Activated CD4-positive, alpha-beta T cell treated with anti-CD3 and anti-CD28 coated beads, Interleukin-2, Interleukin-4, amounts not matched to agents 100 ng/mL and 50 ng/mL, durations not matched to agents 16 hours and 8 hours (primary cell): ENCODE measurements at places on chromosomes 2 and 18.

GRCh38 chr2:124325667-124326440 lies 300.8 kb downstream of the CNTNAP5 start:
- DNase-seq = no peak

GRCh38 chr2:192072261-192072660 lies 122.5 kb downstream of the TMEFF2 start:
- no peak for DNase-seq

GRCh38 chr18:65751155-65752085 lies 608 bp downstream of the CDH7 start:
- DNase-seq = no peak

- DNase-seq = no peak
Observed at GRCh38 chr18:5622905-5623304, 79.1 kb upstream of the EPB41L3 start.

DNA sequence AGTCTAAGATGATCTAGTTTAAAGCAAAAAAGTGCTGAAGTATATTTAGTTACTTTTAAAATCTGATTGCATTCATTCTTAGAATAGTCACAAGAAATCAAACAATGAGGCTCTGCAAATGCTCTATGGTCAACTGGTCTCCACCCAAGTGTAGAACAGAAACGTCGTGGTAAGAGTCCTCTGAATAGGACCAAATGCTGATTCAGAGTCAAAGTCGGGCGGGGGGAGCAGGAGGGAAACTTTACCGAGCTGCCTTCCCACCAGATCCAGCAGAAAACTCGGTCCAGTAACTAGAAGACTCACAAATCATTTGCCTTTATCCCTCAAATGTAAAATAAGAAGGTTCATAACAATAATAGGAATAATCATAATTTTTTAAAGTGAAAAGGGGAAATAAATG lies 46.2 kb upstream of the PXDN start:
- DNase-seq = no peak

DNA sequence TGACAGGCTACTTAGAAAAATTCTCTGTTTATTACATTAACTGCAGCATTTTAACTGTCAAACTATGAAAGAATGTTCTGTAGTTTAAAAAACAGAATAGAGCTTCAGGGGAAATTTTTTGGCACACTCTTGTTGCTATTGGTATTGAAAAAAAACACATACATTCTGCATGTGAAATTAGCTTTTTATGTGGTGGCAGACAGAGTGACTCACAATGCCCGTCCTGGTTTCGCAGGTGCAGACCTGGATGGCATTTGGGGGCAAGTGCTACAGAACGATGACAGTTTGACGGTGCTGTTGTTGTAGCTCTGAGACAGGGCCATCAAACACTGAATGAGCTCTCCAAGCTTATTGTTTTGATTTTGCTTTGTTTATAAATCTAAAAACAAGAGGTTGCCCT lies 105.0 kb upstream of the MAP3K20 start:
- peak; percentile 43 for DNase-seq

GRCh38 chr2:129189617-129190319 lies 789.7 kb upstream of the RAB6C start:
- no peak for DNase-seq

GRCh38 chr2:8886202-8886518 lies 48.7 kb upstream of the KIDINS220 start:
- no peak for DNase-seq

- no peak for DNase-seq
Observed at GRCh38 chr2:168369031-168369430, 87.0 kb upstream of the CERS6 start.

GRCh38 chr2:199602271-199602895 lies 144.6 kb upstream of the SATB2 start:
- DNase-seq = no peak

DNA sequence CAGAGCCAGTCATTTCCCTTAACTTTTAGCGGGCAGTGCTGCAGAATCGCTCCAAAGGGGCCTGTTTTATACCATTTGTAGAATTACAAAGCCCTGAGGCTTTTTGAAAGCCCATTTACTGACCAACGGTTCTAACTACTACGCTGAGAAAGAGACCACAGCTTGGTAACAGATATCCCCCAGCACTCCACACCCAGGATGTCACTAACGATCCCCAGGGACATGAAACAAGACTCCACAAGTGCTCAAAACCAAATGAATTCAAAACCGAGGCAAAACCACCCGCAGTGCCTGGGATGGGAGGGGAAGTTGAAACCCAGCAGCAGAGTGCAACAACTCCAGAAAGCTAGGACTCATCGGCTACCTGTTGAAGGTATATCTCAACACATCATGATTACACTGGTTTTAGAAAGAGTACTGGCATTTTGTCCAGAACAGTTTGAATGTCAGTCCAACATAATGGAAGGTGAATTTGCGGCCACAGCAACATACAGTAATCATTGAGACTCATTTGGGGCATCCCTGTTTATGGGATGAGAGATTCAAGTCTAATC lies 33.6 kb upstream of the LRP2 start:
- DNase-seq = no peak

DNA sequence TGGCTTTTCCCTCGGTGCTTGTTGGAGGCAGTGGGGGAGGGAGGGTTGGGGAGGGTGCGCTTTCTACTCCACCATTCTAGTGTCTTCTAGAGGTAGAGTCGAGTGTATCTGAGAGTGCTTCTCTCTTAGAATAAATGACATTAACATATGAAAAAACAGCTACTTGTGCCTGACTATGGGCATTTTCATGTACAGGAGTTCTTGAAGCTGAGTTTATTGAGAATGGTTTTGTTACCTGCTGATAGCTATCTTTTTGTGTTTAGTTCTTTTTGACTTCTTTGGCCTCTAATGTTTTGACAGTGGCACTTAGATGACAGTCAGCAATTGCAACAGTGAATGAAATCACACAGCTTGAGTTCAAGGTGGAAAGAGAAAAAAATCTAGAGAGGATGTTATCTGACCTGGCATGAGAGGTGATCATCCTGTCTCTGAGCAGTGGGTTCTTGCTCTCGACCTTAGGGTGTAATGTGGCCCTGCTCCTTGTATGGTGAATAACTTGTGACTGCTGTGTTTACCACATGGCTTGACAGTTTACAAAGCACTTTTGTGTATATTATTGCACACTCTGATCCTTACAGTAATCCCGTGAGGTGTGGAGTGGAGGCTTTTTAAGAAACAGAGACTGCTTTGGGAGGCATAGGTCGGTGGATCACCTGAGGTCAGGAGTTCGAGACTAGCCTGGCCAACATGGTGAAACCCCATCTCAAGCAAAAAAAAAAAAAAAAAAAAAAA lies 86.7 kb downstream of the AGAP1 start:
- DNase-seq = no peak

GRCh38 chr18:62585274-62586150 lies 62.7 kb downstream of the ZCCHC2 start:
- DNase-seq = peak; percentile 19
